ENCODE measurements at places on chromosomes 13 and 19. TPM values are rescaled to one million over a fixed set of nuclear protein-coding genes. Genes with fewer than 3 reads are reported as not detected.

DNA sequence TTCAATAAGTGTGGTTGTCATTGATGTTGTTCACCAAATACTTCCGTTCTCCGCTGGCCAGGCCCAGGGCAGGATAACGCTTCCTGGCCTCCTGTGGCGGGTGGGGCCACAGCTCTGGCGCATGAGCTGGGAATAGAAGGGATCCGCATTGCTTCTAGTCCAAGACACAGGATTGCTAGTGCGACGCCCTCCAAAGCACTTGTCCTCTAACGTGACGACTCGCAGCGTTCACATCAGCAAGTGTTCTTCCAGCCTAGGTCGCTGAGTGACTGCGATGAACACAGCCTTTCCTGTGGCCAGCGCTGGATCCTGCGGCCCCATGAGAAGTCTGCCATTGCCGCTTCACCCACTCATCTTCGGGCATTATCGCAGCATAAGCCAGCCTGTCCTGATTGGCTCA is 39.4 kb downstream of the VSTM2B start:
- DNase-seq, result no peak

- DNase-seq, result no peak
These were observed 10.6 kb upstream of the LRRC25 start for GRCh38 chr19:18408053-18408476.

Gene TMEM150B
- not detected for total RNA-seq

- no peak for DNase-seq
These were observed 1.7 kb downstream of the TUBA3C start for GRCh38 chr13:19179916-19180315.

GRCh38 chr19:6718741-6719539 is 1.5 kb downstream of the C3 start:
- no peak for DNase-seq

GRCh38 chr13:29434217-29434945 is 161.1 kb downstream of the SLC7A1 start:
- no peak for DNase-seq

DNA sequence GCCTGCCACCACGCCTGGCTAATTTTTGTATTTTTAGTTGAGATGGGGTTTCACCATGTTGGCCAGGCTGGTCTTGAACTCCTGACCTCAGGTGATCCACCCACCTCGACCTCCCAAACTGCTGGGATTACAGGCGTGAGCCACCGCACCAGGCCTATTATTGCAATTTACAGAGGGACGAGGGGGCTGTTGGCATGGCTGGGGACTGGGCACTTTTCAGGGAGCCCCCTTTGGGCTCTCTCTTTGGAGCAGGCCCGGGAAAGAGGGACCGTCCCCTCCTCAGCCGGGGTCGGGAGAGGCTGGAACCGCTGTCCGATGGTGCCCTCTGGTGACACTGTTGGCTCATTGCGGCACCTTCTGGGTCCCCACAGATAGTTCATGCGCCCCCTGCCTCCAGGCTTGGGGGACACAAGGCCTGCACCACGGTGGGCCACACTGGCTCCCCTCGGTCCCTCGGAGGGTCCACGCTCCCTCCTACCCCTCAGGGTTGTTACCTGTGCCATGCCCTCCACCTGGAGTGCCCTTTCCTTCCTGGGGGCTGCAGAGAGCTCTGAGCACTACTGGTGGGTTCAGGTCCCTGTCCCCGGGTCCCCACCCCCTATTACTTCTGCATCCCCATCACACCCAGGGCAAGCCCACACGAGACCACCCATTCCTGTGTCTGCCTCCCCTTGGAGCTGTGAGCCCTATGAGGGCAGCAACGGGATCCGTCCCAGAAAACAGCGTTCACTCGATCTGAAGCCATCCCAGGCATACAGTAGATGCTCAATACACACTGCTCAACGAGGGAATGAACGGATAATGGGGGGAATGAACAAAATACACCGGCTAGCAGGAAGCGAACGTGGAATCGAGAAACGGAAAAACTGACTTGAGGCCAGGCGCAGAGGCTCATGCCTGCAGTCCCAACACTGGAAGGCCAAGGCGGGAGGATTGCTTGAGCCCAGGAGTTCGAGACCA is 12.5 kb downstream of the FEM1A start:
- peak; percentile 21 for DNase-seq

GRCh38 chr19:45003485-45003884 is 2.2 kb downstream of the RELB start:
- no peak for DNase-seq

Gene PLVAP
- not detected for total RNA-seq

DNA sequence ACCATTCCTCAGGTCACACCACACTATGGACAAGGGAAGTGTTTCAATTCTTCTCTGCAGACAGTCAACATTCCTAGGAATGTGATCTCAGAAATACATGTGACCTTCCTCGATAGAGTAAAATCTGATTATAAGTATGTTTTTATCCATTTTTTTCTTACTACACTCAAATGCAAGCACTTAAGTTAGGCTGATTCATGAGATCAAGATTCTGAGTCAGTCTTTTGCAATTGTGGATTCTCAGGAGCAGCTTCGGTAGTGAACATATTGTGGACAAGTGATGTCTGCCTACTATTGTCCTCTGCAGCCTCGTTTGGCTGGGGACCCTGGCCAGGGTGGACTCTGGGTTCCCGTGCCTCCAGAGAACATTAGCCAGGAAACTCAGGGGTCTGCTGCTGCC is 3.2 kb downstream of the SERPINE3 start:
- DNase-seq, result peak; percentile 38

Gene UPK1A
- total RNA-seq, result not detected

Gene VSIG10L
- total RNA-seq, result 1.3 TPM
